ENCODE measurements at places on chromosomes 16 and 17.

GRCh38 chr17:4536259-4536741 is 18.9 kb downstream of the MYBBP1A start:
- DNase-seq, result peak; percentile 27

DNA sequence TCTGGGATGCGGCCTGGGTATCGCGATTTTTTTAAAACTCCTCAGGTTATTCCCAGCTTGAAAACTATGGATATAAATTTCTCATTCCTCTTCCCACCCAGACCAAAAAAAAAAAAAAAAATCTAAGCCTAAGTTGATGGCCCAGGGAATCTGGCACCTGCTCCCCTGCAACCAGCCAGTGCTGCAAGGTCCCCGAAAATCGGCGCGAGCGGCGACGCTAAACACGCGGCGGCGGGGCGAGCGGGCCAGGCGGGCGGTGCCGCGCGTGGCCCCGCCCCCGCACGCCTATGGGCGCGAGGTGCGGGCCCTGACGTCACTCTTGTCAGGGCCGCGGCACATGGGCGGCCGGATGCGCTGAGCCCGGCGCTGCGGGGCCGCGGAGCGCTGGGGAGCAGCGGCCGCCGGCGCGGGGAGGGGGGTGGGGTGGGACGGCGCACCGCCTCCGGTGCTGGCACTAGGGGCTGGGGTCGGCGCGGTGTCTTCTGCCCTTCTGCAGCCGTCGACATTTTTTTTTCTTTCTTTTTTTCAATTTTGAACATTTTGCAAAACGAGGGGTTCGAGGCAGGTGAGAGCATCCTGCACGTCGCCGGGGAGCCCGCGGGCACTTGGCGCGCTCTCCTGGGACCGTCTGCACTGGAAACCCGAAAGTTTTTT is at the start of gene HLF:
HLF (plus strand) TSS at position 316 of the 654 bp plus-strand sequence. CDS start 525 bp downstream, outside the sequence.
- DNase-seq, result peak; percentile 73

GRCh38 chr16:47920709-47921108 is 235.1 kb downstream of the ABCC12 start:
- no peak for DNase-seq

GRCh38 chr17:5631958-5632590 is 47.8 kb upstream of the NLRP1 start:
- no peak for DNase-seq

- DNase-seq, result no peak
Measured at GRCh38 chr16:69942627-69943170, 8.4 kb upstream of the CLEC18A start.

- DNase-seq, result no peak
Measured at GRCh38 chr16:1916640-1916990, 1.6 kb downstream of the HS3ST6 start.

- DNase-seq, result peak; percentile 65
Measured at GRCh38 chr16:21156767-21157467, 1.6 kb upstream of the LDAF1 start.

DNA sequence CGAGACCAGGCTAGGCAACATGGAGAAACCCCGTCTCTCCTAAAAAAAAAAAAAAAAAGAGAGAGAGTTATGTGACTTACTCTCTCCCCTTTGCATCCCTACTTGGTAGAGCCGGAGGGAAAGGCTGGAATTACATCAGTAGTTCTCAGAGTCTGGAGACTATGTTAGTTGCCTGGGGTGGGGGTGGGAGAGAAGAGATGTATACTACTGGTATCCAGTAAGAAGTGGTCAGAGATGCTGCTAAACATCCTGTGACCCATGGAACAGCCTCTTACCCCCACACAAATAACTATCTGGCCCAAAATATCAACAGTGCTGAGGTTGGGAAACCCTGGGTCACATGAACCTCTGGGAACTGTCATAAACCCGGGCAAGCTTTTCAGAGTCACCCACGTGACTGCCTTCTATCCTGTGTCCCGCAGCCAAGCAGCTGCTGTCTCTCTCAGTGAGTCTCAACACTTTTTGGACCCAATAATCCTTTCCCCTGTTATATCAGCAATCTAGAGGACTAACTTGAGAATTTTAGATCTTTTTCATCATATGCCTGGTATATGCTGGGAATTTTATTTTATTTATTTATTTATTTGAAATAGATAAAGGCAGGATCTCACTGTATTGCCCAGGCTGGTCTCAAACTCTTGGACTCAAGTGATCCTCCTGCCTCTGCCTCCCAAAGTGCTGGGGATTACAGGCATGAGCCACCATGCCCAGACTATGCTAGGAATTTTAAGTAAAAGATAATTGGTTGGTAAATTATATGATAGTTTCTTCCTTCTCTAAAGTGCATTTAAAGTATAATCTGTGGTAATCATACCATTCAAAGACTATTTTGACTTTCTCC is 8.7 kb downstream of the EIF1 start:
- peak; percentile 39 for DNase-seq

DNA sequence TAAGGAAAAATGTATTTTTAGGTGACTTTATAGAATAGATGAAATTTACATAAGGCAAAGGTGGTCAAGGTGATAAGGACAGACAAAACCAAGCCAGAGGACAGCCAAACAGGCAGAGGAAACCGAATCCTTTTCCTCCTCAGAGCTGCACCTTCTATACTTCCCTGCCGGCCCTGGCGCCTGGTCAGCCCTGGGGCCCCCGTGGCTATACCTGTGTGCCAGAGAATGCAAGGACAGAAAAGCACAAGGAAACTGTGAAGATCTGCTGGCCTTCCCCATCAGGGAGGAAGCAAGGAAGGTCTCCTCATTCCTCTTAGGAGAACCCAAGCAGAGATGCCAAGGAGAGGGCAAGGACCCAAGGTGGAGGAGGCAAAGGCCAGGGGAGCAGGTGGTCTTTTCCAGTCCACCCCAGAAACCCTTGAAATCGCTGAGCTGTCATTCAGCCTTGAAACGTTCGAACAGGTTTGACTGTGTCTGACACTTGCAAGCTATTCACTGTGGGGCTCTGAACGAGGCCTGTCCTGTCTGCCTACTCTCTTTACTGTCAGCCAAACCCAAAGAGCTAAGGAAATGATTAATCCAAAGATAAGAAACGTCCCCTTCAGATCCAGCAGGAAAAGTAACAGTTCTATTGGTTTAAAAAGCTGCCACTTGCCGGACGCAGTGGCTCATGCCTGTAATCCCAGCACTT is 114.4 kb downstream of the XYLT1 start:
- DNase-seq, result no peak

GRCh38 chr16:17519101-17519955 is 48.6 kb upstream of the XYLT1 start:
- no peak for DNase-seq

- DNase-seq, result peak; percentile 52
Measured at GRCh38 chr16:9138731-9139501, 47.5 kb downstream of the HAPSTR1 start.

DNA sequence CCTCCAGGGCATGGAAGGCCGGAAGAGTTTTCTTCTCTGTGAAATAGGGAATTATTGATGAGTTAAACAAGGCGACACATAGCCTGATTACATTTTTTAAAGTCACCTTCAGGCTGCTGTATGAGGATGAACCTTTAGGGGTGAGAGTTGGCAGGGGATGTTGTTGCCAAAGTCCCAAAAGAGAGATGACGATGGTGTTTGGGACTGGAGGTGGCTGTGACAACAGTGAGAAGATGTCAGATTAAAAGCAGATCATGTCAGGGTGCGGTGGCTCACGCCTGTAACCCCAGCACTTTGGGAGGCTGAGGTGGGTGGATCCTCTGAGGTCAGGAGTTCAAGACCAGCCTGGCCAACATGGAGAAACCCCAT is 16.8 kb upstream of the ASGR2 start:
- DNase-seq, result no peak

DNA sequence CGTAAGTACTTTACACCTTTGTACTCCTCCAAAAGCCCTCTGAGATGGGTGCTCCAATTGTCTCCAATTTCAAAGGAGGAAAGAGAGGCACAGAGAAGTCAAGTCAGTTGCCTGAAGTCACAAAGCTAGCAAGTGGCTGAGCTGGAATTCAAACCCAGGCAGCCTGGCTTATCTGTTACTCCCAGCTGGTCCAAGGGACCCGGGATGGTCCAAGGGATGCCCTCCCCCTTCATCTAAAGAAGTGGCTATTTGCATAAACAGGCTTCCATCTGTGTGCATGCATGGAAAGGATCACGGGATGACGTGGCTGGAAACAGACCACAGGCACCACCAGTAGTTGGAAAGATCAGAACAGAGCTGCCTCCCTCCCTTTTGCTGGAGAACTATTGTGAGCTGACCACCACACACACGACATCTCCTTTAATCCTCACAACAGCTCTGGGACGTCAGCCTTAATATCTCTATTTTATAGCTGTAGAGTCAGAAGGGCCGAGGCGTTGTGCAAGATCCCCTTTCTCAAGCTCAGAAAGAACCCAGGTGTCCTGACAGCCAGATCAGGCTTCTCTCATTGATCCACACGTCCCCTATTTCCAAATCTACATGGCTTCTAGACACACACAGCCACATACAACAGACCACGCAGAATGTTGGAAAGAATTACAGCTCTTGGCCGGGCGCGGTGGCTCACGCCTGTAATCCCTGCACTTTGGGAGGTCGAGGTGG is 10.9 kb upstream of the COL1A1 start:
- DNase-seq, result no peak

GRCh38 chr17:79497777-79498348 is 113.0 kb downstream of the RBFOX3 start:
- no peak for DNase-seq
